NAMALWA (cell line): ENCODE measurements at places on chromosomes 12 and 14.
A peak's percentile ranks its signal among the peaks of the same experiment; 100 is the strongest.

DNA sequence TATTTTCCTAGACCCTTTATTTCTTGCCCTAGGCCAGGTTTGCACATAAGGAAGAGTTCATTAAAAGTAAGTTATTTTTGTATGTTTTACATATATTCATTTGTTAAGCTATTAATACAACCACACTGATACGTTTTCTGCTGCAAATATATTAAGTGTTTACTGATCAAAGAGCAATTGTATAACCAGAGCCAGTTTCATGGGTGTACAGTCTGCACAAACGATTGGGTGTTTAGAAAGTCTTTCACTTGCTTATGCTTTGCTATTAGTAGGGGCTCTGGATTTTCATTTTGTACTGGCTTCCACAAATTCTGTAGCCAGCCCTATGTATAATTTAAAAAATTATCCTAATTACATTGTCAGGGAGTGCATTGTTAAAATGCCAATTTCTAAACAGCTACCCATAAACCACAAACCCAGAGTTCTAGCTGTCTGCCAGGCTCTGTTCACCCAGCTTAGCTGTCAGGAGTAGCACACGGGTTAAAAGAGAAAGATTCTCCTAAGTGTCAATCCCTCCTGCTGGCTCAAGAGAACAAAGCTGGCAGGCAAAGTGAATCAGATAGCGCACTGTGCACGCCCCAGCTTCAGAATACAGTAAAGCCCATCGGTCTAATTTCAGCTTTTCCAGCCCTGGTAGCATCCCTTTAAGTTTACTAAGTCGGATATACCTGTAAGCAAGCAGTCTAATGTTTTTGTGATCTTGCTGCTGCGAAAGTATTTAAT is 151.0 kb upstream of the LMO3 start:
- DNase-seq = no peak

GRCh38 chr12:24109381-24110039 is 160.0 kb upstream of the SOX5 start:
- DNase-seq = peak; percentile 63

DNA sequence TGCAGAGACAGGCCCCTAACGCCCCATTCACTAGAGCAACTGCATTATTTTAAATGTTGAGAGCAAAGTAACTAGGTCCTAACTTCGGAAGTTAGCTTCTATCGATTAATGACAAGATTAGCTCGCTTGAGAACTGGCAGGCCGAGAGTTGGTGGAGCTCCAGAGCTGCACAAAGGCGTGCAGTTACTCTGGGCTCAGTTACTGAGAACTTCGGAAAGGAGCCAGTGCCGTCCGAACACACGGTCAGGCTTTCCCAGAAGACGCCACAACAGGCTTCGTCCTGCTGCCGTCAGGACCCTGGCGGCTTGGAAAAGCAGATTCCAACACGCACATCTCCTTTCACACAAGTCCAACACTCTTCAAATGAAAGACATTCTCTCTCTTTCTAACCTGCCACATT is 45.4 kb upstream of the TESC start:
- DNase-seq = no peak

DNA sequence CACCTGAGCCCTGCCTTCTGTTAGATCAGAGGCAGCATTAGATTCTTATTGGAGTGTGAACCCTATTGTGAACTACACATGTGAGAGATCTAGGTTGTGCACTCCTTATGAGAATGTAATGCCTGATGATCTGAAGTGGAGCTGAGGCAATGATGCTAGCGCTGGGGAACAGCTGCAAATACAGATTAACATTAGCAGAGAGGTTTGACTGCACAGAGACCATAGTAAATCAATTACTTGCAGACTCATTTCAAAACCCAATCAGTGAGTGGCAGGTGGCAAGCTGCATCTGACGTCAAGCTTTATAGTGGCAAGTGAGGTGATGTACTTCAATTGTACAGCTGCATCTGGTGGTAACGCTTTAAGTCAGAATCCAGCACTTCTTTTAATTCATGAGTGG is 141.6 kb downstream of the GPHN start:
- DNase-seq = no peak

DNA sequence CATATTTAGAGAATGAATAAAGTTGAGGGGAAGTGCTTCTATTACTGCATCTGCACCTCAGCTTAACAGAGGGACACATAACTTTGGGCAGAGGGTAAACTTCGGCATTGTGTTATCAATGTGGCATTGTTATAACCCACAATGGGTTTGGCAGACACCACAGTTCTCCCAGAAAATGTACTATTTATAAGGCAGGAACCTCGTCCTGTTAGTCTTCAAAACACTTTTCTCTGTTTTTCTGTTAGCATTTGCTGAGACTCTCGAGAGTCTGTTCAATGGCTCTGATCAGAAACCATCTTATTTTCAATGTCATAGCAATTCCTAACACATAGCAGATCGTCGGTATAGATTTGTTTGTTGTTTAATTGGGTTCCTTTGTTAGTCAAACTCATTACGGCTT is 13.9 kb downstream of the PPP1R36 start:
- DNase-seq = no peak
